ENCODE measurements at places on chromosomes 3 and 15. TPM values are rescaled to one million over a fixed set of nuclear protein-coding genes. Genes with fewer than 3 reads are reported as not detected.

LRRC49 gene
- 2.4 TPM for total RNA-seq

ZIC4 gene
- total RNA-seq = not detected

CTXND1 gene
- 0.12 TPM for total RNA-seq

CMTM8 gene
- total RNA-seq = 11.7 TPM

DLL4 gene
- 21.6 TPM for total RNA-seq
